ENCODE measurements at places on chromosomes 3 and 15.

GRCh38 chr3:130688015-130688688 is 58.5 kb downstream of the PIK3R4 start:
- no peak for DNase-seq

GRCh38 chr3:181052256-181052655 is 62.7 kb upstream of the DNAJC19 start:
- no peak for DNase-seq

GRCh38 chr3:196166741-196167140 is 44.5 kb downstream of the ZDHHC19 start:
- no peak for DNase-seq

DNA sequence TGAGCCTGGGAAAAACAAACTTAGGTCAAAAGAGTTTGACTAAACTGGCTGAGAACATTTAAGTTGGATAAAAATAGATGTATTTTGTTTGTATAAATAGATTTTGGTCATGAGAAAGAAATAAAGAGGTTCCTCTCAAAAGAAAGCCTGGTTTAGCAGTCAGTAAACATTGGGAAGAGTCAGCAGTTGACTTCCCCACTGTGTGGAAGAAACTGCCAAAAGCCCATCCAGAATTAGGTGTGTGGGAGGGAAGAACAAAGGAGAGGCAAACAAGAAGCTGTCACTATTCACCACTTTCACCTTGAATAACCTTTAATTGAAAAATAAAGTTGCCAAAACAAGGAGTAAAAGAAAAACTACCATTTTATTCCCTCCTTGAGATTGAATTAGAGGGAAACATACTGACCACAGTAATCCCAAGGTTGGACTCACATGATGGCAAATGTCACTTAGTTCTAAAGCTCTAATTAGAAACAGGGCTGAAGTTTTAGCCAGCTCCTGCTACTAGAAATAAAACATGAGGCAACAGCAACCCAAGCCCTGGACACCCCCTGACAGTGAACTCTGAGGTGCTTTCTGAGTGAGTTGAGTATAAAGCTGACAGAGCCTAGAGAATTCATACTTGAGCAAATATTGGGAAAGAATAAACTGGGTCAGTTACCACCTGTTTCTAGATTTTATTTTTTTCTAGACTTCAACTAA is 139.3 kb downstream of the SERPINI1 start:
- no peak for DNase-seq

GRCh38 chr15:69398491-69398891 is 15.7 kb upstream of the KIF23 start:
- no peak for DNase-seq

- DNase-seq = no peak
Measured at GRCh38 chr15:63481105-63481810, 23.1 kb upstream of the USP3 start.

GRCh38 chr15:92020207-92020606 is 166.7 kb downstream of the SLCO3A1 start:
- no peak for DNase-seq

- no peak for DNase-seq
Measured at GRCh38 chr3:13399603-13400002, 20.5 kb downstream of the NUP210 start.

GRCh38 chr3:107806021-107806420 is 283.3 kb downstream of the BBX start:
- no peak for DNase-seq

- DNase-seq = no peak
Measured at GRCh38 chr15:101044625-101045235, 125.6 kb downstream of the LRRK1 start.

DNA sequence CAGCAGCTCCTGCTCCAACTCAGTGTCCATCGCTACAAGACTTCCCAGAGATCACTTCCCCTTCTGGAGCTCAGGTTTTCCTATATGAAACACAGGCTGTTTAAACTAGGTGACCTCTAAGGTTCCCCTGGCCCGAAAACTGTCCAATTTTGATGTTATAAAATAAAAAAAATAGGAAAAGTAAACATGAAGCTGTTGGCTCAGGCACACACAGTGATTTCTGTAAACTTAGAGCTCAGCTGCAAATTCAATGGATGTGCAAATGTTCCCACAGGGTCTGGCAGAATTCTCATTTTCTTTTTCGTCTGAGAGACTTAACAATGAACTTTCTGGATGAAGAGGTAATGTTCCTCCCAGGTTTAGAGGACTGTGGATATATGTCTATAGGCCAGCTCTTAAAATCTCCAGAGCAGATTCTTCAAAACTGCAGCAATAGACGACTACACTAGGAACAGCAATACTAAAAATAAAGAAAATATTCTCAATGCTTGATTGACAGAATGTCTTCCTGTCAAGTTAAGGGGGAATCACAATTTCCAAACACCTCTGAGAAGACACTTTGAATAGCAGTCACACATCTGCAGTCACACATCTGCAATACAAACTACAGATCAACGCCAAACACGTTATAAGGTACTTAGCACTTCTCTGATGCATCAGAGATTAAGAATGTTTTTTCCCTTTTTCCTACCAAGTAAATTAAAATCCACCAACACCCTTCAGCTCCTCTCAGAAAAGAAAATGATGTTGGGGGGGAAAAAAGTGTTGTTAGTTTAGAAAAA is 2.8 kb downstream of the NUP210 start:
- DNase-seq = no peak

GRCh38 chr3:135456108-135456790 is 509.3 kb upstream of the PPP2R3A start:
- DNase-seq = no peak

DNA sequence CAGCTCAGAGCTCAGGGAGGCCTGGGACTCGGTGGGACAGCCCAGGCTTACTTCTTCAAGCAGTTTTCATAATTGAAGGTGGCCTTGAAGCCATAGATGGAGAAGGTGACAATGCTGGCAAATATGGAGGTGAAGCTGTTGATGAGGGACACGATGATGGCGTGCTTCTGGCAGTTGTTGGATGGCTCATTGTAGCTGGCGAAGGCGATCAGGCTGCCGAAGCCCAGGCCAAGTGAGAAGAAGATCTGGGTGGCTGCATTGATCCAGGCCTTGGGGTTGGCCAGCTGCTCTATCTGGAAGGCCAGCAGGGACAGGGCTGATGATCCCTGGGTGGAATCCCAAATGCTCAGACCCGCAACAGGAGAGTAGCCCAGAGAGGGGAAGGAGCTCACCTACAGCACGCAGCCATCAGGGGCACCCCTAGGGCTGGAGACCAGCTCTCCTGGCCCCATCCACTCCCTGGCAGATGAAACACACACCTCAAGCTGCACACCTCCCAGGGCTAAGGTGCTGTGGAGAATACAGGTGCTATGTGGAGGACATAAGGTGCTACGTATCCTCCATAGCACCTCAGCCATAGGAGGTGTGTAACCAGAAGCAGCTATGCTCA is 25.1 kb downstream of the SLC6A20 start:
- DNase-seq = no peak

- DNase-seq = peak; percentile 94
Measured at GRCh38 chr3:9946112-9947024, 5.8 kb downstream of the PRRT3 start.

GRCh38 chr3:194204042-194204987 is 68.4 kb downstream of the HES1 start:
- DNase-seq = no peak

GRCh38 chr3:111541391-111541790 is 606 bp upstream of the CD96 start:
- no peak for DNase-seq

DNA sequence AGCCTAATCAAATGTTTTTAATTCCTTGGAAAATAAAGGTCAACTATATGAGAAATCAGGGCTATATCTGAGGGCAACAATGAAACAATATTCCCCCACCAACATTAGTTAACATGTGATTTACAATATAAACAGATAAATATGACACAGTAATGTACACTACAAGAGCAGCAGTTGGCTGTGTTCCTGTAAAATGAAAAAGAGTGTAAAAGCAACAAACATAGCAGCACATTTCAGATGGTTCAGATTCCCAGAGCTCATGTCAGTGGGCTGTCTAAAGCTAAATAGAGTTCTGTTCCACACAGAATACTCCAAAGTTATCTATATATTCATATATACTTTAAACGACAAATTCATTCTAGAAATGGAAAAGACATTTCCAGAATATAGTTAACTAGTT is 42.6 kb downstream of the ANKRD28 start:
- DNase-seq = no peak

GRCh38 chr3:188776447-188776846 is 395.3 kb upstream of the TPRG1 start:
- peak; percentile 41 for DNase-seq

DNA sequence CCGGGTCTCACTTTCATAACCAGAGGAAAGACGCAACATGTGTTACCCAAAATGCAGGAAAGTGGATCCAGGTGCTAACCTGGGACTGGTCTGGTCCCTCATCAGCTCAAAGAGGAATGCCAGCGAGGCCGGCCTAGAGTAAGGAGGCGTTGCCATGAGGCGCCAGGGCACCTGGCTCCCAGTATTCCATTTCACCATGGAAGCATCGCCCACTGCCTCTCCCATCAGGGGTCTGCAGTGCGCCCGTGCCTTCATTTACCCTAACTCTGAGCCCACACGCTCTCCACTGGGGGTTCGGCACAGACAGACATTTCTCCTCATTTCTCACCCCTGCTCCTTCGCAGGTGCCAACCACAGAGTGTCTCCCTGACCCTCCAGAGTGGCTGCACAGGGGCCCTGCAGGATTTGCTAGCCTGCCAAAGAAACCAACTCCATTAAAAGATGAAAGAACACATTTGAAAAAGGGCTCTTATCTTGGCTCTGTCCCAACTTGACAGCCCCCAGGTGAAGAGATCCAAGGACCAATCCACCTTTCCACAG is 61.5 kb downstream of the ABTB1 start:
- DNase-seq = no peak

DNA sequence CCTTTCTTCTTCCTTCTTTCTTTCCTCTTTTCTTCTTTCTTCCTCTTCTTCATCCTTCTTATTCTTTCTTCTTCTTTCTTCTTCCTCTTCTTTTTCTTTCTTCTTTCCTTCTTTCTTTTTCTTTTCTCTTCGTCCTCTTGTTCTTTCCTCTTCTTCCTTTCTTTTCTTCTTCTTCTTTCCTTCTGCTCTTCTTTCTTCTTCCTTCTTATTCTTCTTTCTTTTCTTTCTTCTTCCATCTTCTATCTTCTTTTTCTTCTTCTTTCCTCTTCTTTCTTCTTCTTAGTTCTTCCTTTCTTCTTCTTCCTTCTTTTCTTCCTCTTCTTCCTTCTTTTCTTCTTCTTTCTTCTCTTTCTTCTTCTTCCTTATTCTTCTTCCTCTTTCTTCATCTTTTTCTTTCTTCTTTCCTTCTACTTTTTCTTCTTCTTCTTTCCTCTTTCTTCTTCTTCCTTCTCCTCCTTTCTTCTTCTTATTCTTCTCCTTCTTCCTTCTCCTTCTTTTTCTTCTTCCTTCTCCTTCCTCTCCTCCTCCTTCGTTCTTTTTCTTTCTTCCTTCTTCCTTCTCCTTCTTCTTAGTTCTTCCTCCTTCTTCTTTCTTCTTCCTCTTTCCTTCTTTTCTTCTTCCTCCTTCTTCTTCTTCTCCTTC is 37.8 kb downstream of the SPG21 start:
- no peak for DNase-seq

GRCh38 chr3:135229018-135229495 is 434.0 kb downstream of the EPHB1 start:
- no peak for DNase-seq

GRCh38 chr3:123096126-123096525 is 29.3 kb downstream of the PDIA5 start:
- DNase-seq = no peak

DNA sequence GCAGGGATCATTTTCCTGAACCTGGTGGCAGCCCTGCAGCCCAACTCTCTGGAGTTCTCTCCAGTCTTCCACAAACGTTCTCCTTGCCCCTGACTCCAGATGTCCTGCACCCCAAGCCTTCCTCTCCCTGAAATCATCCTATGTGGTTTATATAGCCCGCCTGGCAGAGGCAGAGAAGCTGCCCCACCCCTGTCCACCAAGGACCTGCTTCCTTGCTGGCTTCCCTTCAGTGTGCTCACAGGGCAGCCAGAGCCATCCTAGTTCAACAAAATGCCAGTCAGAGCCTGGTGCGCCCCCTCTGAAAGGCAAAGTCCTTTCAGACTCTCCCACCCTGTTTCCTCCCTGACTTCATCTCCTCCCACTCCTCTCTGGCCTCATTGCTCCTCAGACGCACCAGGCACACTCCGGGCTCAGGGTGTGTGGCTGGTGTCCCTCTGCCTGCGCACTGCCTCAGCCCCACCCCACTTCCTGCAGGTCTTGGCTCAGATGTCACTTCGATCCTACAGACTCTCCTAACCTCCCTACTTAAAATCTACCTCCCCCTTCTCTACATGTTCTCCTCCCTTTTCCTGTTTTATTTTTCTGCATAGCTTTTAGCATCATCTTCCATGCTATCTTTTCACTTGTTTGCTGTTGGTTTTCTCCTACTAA is 5.9 kb downstream of the KBTBD13 start:
- DNase-seq = peak; percentile 53

- no peak for DNase-seq
Measured at GRCh38 chr15:85008474-85009260, 27.0 kb downstream of the PDE8A start.

GRCh38 chr15:30953731-30954378 is 37.6 kb downstream of the MTMR10 start:
- DNase-seq = peak; percentile 52

DNA sequence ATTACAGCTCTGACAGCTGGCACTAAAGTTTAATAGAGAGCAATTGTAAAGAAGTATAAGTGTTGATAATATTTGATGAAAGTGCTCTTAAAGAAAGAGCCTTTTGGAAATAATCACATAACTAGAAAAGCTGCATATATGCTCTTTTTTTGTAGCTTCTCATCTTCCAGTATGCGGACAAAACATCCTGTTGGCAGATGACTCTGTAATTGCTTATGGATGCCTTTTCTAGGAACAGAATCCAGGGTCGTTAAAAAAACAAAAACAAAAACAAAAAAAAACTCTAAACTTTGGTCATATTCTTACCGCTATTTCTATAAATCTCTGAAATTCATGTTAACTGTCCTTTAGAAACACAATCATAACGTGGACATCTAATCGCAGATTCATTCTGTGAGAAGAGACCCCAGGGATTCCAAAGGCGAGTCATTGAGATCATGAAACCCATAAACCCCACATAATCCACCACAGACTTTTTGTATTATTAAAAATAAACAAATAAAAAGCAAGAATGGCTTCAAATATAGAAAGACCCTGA is 109.8 kb downstream of the EPHA3 start:
- DNase-seq = no peak

GRCh38 chr3:118909763-118910162 is 124.9 kb downstream of the IGSF11 start:
- no peak for DNase-seq

GRCh38 chr3:159830523-159831154 is 158.0 kb upstream of the IL12A start:
- no peak for DNase-seq

- peak; percentile 43 for DNase-seq
Measured at GRCh38 chr3:71514621-71515020, 68.9 kb downstream of the FOXP1 start.

- peak; percentile 39 for DNase-seq
Measured at GRCh38 chr3:70999730-71000129, 583.8 kb downstream of the FOXP1 start.

- DNase-seq = no peak
Measured at GRCh38 chr15:39599871-39600270, 19.0 kb downstream of the THBS1 start.

Measured in urothelium cell line (cell line).